CD8-positive, alpha-beta memory T cell (primary cell): ENCODE measurements at places on chromosomes 16 and 17. TPM values are rescaled to one million over a fixed set of nuclear protein-coding genes. Genes with fewer than 3 reads are reported as not detected.

DNA sequence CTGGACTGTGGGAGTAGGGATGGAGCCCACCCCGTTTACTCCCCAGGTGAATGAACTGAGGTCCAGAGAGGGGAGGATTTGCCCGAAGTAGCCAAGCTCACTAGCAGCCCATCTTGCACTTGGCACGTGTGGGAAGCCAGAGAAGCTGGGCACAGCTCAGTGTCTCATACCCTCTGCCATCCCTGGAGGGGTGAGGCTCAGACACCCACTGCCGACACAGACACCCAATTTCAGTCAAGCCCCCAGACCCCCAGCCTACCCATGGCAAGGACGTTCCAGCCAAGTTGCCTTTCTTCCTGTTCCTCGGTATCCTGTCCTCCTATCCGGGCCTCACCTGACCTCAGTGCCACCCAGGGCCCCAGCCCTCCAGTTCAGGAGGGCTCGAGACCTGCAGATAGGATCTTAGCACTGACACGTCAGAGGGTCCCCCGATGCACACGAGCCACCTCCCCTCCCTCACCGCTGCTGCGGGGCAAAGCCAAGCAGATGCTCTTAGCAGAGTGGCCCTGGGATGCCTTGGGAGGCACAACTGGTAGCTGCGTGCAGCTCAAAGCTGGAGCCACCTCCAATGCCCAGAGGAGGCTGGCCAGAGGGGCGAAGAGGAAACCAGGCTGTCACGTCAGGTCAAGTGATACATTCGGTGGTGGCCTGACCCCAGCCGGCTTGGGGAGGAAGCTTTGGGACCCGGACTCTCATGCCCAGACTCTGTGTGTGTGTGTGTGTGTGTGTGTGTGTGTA is 90.4 kb upstream of the TNRC6C start:
- no peak overlapping the region for H3K27ac ChIP-seq
- H3K4me3 ChIP-seq = no peak overlapping the region
- H3K36me3 ChIP-seq = no peaks in the 10 kb centered on the region
- DNase-seq = no peak

DNA sequence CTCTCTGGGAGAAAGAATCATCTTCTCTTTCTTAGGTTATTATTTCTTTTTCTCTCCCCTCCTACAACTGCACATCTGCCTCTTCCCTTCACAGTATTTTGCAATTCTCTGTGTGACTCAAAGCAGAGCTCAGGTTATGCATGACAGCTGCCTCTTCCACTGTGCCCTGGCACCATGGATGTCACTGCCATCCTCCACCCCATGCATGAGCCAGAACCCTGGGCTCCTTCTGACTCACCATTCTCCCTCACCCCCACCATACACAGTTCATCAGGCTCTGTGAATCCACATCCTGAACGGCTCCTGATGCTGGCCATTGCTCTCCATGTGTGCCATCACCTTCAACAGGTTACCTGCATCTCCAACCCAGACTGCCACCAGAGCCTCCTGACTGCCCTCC is 23.9 kb downstream of the CA10 start:
- H3K4me1 ChIP-seq = no peaks in the 10 kb centered on the region
- no peak overlapping the region for H3K4me3 ChIP-seq
- no peak overlapping the region for H3K27ac ChIP-seq

DNA sequence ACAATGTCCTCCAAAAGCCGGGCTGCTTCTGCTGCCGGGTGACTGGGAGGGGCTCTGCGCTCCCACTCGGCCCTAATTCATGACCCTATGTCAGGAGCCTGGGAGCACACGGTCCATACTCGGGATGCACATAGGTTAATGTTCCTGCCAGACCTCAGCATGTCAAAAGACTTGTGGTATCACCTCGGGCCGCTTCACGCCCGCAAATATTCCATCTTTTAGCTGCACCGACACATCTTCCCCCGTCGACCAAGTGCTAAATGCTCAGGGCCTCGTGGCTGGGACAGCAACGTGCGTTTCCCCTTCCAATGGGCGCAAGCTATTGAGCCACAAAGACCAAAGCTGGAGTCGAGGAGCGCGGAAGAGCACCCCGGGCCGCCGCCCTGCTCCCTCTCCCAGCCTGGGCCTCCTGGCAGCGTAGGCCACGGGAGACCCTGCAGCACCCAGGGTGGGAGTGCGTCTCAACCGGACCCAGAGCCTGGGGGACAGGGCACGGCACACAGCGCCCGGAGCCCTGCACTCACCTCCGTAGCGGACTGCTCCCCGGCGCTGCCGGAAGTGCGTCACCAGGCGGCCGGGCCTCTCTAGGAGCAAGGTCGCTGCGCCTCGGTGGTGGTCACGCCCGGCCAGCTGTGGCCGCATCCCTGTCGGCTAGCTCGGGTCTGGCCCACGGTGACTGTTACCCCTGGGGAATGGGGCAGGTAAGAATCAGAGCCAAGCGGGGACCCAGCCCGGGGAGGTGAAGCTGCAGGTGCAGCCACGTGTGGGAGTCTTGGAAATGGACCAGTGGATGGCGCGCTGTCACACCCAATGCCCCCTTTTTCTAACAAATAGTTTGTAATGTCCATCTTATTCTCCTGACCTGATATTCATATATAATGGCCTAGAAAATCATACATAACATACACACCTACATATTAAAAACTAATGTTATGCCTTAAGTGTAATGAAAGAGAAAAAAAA is at the start of gene ZNF23:
Gene ZNF23 (minus strand): TSS at position 562 of the 963 bp plus-strand sequence. CDS start 5,451 bp downstream, outside the sequence.
- peak within 1 kb of the TSS; percentile 88 for H3K4me3 ChIP-seq
- H3K36me3 ChIP-seq = no peaks in the 10 kb centered on the region
- peak within 1 kb of the TSS; percentile 90 for H3K27ac ChIP-seq

Gene FGF11
- total RNA-seq = 0.85 TPM

Gene PLD6
- total RNA-seq = 26.5 TPM

Gene GAST
- total RNA-seq = not detected

GRCh38 chr16:19135201-19135842 is 21.6 kb downstream of the ITPRIPL2 start:
- H3K27ac ChIP-seq = no peak overlapping the region
- no peaks in the 10 kb centered on the region for H3K27me3 ChIP-seq
- no peak for DNase-seq
- H3K4me1 ChIP-seq = no peaks in the 10 kb centered on the region
- H3K4me3 ChIP-seq = no peak overlapping the region

Gene MT1G
- total RNA-seq = 41.0 TPM
